ENCODE measurements at places on chromosomes 6 and 20.
A peak's percentile ranks its signal among the peaks of the same experiment; 100 is the strongest.

DNA sequence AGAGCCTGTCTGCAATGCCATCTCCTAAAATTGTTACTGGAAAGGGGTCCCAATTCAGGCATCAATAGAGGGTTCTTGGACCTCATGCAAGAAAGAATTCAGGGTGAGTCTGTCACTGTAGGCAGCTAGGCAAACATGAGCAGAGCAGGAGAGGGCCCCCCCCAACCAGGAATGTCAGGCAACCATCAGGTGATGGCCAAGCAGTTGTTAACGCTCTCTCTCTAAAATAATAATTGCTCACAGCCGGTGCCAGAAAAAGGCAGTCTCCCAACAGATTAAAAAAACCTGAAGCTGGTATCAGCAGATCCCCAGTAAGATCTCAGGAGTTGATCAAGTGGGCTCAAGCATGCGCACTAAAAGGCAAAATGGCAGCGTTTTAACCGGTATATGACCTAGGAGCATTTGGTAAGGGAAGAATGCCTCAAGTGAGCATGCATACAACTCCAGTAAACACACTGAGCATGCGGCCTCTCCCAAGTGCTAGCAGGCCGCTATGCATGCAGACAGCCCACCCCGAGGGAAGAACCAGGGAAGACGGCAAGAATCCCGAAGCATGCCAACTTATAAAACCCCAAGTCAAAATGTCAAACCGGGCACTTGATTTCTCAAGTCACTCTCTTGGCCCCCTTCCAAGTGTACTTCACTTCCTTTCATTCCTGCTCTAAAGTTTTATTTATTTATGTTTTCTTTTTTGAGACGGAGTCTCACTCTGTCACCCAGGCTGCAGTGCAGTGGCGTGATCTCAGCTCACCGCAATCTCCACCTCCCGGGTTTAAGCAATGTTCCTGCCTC is 44.0 kb upstream of the RNGTT start:
- no peak for DNase-seq

- DNase-seq: peak; percentile 26
Measured at GRCh38 chr6:30219244-30219643, 6.0 kb upstream of the TRIM26 start.

GRCh38 chr20:51700809-51701285 is 67.3 kb downstream of the ATP9A start:
- no peak for DNase-seq

DNA sequence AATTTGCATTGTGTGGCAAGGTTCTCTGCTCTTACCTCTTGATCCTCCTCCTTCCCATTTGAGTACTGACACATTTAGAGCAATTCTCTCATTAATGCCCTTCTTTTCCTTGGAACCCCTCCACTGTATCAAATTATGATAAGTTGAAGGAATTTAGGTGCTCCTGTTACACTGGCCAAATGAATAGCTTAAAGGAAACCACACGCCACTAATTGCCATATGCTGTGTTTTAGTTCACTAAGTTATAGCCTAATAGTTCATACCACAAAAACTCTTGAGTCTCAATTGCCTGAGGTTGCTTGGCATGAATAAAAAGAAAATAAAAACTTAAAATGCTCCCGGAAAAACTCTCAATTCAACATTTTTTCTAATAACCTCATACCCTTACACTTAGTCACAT is 1239.3 kb downstream of the EPHA7 start:
- DNase-seq: no peak

GRCh38 chr20:48656661-48657211 is 171.1 kb downstream of the PREX1 start:
- DNase-seq: no peak

DNA sequence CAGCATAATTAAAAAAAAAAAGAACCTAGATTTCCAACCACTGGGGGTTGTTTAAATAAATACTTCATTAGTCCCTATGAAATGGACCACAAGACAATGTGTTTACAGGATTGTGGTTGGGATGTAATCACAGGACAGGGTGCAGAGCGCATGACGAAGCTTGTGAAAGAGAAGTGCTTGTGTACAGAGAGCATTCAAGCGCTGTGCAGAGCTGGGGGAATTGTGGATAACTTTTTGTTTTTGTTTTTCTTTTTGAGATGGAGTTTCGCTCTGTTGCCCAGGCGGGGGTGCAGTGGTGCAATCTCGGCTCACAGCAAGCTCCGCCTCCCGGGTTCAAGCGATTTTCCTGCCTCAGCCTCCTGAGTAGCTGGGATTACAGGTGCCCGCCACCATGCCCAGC is 22.3 kb downstream of the LAMA5 start:
- no peak for DNase-seq

GRCh38 chr6:128870746-128871145 is 12.2 kb upstream of the LAMA2 start:
- no peak for DNase-seq

DNA sequence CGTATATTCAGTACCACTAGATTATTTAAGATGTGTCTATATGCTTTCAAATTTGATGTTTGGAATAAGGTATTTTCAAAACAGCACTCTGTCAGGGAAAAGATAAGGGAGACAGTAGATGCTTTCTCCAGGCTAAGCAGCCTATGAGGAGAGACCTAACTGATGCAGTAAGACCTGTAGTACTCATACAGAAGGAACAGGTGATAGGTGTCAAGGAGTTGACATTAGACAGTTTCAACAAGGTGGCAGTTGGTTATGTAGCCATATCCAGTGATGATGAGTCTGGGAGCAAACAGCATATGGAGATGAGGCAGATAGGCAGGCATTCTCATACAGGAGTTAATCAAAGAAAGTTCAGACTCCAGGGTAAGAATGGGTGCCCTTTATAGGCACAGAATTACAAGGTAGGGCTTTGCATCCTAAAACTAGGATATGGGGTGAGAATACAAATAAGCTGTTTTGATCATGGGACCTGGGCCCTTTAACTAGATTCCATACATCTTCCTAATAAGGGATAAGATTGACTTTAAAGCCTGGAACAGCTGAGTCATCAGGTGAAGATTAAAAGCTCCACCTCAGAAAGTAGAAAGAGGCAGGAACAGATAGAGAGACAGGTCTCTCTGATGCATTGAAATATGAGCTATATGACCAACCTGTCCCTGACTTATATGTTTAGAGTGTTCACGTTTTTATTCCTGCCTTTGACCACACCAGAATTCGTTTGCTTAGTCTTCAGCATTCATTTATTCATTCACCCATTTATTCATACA is 7.9 kb downstream of the RSPH4A start:
- DNase-seq: no peak

- peak; percentile 43 for DNase-seq
Measured at GRCh38 chr20:16801919-16802651, 53.9 kb downstream of the OTOR start.

GRCh38 chr6:162722633-162723032 is 4.9 kb downstream of the PRKN start:
- no peak for DNase-seq

GRCh38 chr6:90219209-90219985 is 77.2 kb downstream of the BACH2 start:
- DNase-seq: no peak

DNA sequence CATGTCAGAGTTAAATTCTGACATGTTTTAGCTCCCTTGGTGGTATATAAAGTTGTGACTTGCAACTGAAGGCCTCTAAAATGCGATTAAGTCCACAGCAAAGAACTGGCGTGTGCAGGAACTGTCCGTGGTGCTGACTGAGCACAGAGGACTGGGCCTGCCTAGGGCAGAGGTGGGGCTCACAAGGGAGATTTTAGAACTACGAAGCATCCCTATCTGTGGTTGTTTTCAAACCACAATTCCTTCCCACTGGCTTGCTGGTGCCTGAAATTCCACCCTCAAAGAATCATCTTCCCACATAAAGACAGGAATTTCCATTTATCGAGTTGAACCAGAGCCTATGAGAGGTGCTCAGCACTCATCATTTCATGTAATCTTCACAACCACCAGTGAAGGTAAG is 30.1 kb downstream of the RIMS4 start:
- DNase-seq: peak; percentile 21

DNA sequence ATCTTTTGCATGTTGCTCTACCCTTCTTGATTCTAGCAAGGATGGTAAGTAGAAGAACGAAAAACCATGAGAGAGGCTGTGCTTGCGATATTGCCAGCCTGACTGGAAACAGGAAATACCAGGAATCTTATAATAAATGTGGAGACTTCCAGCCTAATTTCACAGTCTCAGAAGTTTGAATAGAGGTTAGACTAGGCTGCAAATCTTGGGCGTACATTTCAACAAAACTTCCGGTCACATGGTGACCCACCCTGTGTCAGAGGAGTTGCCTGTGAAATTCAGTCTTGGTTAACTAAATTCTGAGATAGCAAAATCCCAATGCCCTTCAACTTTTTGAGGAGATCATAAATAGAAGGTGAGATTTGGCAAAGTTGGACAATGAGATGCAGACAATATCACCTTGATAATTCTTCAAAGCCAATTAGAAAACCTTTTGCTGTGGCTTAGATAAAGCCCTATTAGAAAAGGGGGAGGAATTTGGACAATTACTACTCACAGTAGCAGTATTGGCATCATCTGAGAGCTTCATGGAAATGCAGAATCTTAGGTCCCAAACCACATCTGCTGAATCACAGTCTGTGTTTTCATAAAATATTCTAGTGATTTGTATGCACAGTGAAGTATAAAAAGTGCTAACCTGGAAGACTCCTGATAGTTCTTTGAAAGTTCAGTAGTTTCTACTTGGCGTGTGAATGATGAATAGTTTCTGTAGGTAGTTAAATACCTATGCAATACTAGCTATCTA is 262.0 kb upstream of the JAG1 start:
- no peak for DNase-seq

- no peak for DNase-seq
Measured at GRCh38 chr20:7893014-7893730, 47.1 kb downstream of the HAO1 start.

- DNase-seq: no peak
Measured at GRCh38 chr6:22470454-22471131, 98.8 kb upstream of the HDGFL1 start.

- no peak for DNase-seq
Measured at GRCh38 chr20:13821876-13822275, 37.0 kb downstream of the NDUFAF5 start.

DNA sequence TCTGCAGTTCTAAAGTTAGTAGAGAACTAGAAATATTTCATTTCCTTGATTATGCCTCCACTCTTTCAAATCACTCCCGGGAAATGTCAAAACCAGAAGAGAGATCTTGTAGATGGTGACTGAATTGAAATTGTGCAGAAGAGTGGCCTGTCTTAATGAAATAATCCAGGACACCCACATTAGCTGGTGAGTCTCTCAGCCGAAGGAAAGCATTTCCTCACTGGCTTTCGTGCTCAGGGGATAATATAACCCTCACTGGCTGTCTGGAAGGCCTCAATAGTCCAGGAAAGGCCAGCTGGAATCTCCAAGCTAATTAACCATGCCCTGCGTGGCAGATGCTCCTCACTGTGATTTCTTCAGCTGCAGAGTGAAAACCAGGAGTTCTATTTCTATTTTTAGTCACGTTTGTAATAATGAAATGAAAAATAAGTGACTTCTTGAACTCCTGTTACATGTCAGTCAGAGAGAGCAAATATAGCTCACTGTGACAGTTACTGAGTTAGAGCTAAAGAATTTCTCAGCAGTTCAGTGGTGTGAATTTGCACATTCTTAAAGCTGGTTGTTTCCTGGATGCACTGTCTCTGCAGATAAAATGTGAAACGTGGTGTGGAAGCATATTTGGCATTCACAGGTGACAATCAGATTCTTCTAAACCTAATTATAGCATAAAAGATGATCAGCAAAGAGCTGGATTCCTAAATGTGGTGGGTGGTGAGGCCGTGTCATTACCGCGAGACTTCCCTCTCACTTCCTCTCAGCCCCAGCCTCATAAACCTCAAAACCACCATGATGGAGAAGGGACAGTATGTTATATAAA is 211.7 kb downstream of the LMBRD1 start:
- no peak for DNase-seq

DNA sequence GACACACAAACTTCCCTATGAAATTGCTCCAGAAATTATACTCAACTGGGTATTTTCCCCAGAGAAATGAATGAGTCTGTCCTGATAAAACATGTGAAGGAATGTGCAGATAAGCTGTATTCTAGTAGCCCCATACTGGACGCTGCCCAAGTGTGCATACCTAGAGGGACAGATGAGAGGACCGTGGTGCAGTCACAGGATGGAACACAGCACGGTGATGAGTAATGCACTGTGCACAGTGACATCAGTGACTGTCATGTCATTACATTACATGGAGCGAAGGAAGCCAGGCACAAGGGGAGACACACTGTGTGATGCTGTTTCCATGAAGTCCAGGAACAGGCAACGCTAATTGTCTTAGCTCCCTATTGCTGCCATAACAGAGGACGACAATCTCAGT is 155.5 kb downstream of the CDH4 start:
- DNase-seq: no peak

- no peak for DNase-seq
Measured at GRCh38 chr20:18638768-18639167, 50.9 kb downstream of the DTD1 start.

GRCh38 chr6:20870493-20870892 is 336.2 kb downstream of the CDKAL1 start:
- no peak for DNase-seq

- DNase-seq: no peak
Measured at GRCh38 chr6:56992703-56993102, 37.8 kb downstream of the BEND6 start.

DNA sequence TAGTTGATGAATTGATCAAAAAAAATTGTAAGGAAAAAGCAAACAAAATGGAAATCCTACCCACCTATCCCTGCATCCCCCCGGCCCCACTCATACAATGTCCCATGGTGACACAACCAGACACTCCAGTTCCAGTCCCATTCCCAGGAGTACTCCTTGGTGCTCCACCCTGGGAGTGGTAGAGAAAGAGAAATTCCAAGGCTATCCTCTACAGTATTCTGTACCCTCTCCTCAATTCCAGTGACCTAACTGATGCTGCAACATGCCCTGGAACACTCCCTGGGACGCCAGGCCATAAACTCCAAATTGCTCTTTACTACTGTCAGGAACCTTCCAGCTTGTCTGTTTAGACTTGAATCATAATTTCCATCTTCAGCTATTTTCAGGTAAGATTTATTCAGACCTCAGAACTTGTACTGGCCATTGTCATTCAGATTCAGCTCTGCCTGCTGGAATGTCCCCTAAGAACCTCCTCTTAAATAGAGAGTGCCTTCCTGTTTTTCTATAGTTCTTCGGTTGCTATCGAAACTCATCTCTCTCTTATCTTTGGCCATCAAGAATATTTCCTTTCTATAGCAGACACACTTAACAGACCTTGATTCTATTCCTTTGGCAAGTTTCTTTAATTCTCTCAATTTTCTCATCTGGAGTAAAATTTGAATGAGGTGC is 8.7 kb downstream of the GPX6 start:
- DNase-seq: no peak

DNA sequence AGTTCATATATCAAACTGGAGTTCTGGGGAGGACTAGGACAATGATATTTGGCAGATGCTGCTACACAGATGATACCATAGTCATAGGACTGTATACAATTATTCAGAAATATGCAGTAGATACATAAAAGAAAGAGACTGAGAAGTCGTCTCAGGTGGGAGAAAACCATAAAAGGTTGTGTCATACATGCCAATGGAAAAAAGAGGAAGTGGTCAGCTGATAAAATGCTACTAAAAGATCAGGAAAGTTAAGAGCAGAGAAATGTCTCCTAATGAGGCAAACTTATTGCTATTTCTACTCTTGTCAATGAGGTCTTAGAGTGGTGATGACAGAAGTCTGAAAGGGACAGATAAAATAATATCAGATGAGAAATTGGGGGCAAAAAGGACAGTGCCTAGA is 407.6 kb downstream of the COL12A1 start:
- no peak for DNase-seq

All from stimulated activated CD4-positive, alpha-beta T cell treated with anti-CD3 and anti-CD28 coated beads, Interleukin-4, amount 100 ng/mL, for 48 hours (primary cell).